ENCODE measurements at places on chromosomes 5 and 9. TPM values are rescaled to one million over a fixed set of nuclear protein-coding genes. Genes with fewer than 3 reads are reported as not detected.
A peak's percentile ranks its signal among the peaks of the same experiment; 100 is the strongest.

DNA sequence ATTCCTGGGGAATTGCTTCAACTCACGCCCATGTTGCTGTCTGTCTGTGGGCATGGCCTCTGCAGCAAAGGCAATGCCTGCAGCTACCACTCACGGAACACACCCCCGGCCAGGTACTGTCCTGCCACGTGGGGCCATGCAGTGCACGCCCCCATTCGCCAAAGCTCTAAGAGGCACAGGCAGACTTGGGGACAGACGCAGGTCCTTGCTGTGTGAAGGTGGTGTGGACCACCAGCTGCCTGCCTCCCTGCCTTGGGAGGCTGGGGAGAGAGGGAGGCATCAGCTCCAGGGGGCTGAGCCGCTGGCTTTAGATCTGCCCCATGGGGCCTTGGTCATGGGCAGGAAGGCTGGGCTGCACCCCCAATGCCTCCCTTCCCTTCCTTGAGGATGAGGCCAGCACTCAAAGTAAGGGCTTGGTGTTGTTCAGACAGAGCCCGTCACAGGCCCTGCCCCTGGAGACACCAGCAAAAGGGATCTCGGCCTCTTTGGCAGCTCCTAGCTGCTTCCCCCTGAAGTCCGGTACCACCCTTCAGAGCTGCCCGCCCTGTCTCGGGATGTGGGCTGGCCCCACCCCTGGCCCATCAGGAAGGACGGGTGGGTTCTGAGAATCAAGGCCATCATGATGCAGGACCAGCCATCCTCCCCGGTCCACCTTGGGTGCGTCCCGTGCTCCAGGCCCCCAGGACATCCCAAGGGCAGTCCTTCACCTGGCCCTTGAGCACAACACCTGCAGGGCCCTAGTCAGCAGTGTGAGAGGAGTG lies 2.3 kb downstream of the GRIN1 start:
- H3K4me1 ChIP-seq, result no peaks in the 10 kb centered on the region
- H3K4me3 ChIP-seq, result no peak overlapping the region
- no peaks in the 10 kb centered on the region for H3K36me3 ChIP-seq
- H3K27me3 ChIP-seq, result peaks cover 45% of the 10 kb centered on the region
- no peak overlapping the region for H3K27ac ChIP-seq

DNA sequence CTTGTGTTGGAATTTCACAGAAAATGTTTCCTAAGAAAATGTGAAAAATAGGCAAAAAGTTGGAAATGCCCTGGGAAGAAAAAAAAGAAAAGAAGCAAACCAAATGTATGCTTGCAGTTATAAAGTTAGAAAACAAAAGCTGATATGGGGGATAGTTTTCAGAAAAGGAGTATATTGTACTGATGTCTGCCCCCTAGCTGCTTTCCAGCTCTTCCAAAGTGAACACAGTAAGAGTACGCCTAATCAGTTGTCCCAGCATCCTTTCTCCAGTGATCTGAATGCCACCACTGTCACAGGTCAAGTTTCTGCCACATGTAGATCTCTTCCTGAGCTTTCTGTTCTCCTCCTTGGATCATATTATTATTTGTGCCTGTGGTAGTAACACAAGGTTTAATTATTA lies 5.8 kb downstream of the TYRP1 start:
- peaks cover 31% of the 10 kb centered on the region for H3K4me1 ChIP-seq
- DNase-seq, result no peak
- H3K4me3 ChIP-seq, result no peak overlapping the region
- peak overlapping the region; percentile 61 for H3K27ac ChIP-seq
- no peaks in the 10 kb centered on the region for H3K27me3 ChIP-seq

DNA sequence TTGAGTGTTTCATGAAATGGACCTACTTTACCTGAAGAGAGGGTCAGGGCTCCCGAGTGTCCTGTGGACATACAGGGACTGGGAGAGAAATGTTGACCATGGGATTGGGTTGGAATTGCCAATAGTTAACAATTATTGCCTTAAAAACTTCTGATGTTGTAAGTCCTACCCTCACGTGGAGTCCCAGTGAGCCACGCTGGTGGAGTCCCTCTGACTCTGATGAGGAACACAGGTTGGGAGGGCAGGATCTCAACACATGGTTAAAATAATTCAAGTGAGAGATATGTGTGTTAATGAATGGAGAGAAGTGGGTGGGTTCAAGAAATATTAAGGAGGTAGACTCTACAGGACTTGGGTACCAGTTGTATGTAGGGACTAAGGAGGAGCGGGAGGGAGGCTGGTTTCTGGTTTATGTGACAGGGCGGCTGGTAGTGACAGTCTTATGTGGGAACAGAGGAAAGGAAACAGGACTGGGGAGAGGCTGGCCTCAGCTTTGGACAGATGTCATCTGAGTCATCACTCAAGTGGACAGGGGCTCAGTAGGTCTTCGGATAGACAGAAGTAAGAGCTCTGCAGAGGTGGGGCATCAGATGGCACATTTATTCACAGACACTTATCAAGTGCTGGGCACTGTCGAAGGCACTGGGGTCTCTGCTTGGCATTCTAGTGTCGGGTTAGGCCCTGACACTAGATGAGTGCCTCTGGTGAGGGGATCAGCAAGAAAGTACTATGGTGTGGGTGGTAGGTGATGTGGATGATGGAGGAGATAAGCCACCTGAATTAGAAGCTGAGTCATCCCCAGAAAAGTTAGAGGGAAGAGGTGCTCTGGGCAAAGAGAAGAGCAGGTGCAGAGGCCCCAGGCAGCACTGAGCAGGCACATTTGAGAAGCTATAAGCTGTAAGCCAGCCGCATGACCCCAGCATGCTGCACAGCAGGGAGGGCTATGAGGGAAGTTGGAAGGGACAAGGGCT lies 27.2 kb downstream of the MAML1 start:
- H3K4me1 ChIP-seq, result no peaks in the 10 kb centered on the region
- H3K36me3 ChIP-seq, result no peaks in the 10 kb centered on the region
- H3K27ac ChIP-seq, result no peak overlapping the region
- H3K4me3 ChIP-seq, result no peak overlapping the region
- DNase-seq, result no peak
- H3K27me3 ChIP-seq, result no peaks in the 10 kb centered on the region

GRCh38 chr9:15724016-15724415 lies 171.2 kb downstream of the CCDC171 start:
- no peaks in the 10 kb centered on the region for H3K4me1 ChIP-seq
- H3K27me3 ChIP-seq, result no peaks in the 10 kb centered on the region
- H3K36me3 ChIP-seq, result no peaks in the 10 kb centered on the region
- no peak overlapping the region for H3K4me3 ChIP-seq
- no peak for DNase-seq

MSX2 gene
- 0.66 TPM for total RNA-seq

OR13C9 gene
- not detected for total RNA-seq

IFNB1 gene
- total RNA-seq, result not detected
